ENCODE measurements at places on chromosomes 5 and 9.

GRCh38 chr9:121841771-121842611 is 190.6 kb downstream of the DAB2IP start:
- no peak for DNase-seq

GRCh38 chr9:16726029-16726428 is 144.4 kb downstream of the BNC2 start:
- DNase-seq, result no peak

DNA sequence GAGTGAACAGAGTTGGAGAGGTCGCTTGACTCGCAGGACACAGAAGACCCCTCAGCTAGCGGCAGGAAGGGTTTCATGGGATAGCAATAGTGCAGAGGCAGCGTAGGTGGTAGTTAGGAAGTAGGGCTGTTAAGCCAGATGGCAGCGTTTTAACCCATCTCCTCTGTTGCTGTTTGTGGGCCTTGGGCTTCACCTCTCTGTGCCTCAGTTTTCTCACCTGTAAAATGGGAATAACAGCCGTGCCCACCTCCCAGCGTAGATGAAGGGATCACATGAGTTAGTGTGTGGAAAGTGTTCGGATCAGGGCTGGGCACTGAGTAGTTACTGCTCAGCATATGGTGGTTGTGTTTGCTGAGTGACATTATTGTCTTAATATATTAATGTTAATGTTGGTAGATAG is 1.9 kb downstream of the ZNF354B start:
- no peak for DNase-seq

GRCh38 chr5:94192658-94193391 is 425.6 kb downstream of the KIAA0825 start:
- DNase-seq, result no peak

- DNase-seq, result no peak
Observed at GRCh38 chr5:150372639-150373038, 15.1 kb downstream of the TCOF1 start.

GRCh38 chr9:94996641-94997040 is 270.1 kb downstream of the AOPEP start:
- no peak for DNase-seq

- DNase-seq, result no peak
Observed at GRCh38 chr5:106875591-106876297, 795.0 kb downstream of the EFNA5 start.

- no peak for DNase-seq
Observed at GRCh38 chr5:155406815-155407214, 393.3 kb downstream of the KIF4B start.

GRCh38 chr5:60797482-60798153 is 46.5 kb downstream of the ELOVL7 start:
- DNase-seq, result no peak

GRCh38 chr5:14008819-14009311 is 64.4 kb upstream of the DNAH5 start:
- no peak for DNase-seq

DNA sequence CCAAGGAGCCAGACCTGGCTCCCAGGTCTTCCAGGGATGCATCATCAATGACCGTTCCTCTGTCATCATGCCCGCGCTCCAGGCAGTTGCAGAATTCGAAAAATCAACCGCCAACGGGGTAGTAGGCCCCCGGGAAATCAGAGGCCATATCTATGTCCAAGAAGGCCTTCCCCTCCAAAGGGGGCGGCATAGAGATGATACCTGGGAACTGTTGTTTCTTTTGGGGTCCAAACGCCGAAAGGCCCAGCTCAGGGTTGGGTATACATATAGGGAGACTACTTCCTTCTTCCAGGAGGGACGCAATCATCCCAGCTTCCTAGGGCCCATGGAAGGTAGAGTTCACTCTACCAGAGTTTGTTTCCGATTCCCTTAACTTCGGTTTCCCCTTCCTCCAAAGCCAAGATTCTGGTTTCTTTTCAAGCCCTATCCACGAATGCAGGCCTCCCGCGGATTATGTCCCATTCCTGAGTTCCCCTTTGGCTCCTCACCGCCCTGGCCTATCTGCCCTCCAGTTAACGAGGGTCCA is 754 bp downstream of the DCAF12 start:
- no peak for DNase-seq

DNA sequence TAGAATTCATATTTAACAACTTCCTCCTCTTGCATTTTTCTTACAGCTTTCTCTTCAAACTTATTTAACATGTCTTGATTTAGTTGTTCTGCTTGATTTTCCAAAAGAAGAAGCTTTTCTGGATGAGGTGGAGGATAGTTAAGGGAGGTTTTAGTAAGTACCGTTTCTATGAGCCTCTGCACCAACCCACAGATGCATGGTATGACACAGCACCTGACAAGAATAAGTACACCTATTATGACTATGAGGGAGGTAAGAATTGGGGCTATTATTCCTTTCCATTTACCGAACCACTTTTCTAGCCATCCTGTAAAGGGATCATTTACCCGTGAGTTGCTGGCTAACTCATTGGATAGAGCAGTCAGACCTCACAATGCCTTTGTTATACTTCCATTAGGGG is 2.5 kb upstream of the HMGCS1 start:
- DNase-seq, result no peak

- DNase-seq, result no peak
Observed at GRCh38 chr5:963310-963672, 45.3 kb upstream of the NKD2 start.

GRCh38 chr9:97518909-97519307 is 17.4 kb downstream of the TMOD1 start:
- DNase-seq, result no peak

GRCh38 chr9:125822902-125823301 is 75.7 kb downstream of the PBX3 start:
- DNase-seq, result no peak

DNA sequence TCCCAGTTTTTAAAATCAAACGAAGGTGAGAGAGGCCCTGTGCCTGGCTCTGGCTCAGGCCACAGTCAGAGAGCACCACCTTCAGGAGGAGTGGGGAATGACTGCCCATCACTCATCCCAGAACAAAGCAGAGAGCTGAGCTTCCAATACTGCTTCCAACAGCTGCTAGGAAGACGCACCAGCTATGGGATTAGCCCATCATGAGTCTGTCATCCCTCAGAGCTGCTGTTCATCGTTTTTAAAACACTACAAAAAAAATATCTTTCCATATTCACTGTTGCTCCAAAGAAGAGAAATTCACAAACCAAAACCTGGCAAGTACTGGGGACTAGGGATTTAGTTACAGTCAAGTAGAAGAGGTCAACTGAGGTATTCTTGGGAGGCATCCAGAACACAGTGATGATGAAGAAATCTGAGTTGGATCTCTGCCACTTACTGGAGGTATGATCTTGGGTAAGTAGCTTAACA is 102.4 kb downstream of the CDK5RAP2 start:
- peak; percentile 41 for DNase-seq

DNA sequence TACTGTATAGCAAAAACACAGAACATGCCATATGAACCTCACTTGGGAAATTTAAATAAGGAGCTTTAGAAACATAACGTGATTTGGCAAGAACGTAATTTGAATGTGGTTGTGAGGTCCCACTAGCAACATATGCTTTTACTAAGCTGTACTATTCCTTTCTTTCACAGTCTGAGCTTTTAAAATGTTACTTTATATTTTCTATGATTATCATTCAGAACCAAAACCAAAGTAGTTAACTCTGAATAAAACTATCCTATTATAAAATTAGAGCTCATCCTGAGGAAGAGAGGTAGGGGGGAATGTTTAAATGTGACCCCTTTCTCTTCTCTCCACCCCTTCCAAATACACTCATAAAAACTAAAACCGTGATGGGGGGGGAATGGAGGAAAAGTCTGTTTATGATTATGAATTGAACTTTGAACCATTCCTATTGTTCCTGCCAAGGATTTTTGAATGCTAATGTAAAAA is 435.7 kb downstream of the NFIB start:
- DNase-seq, result no peak

GRCh38 chr9:68492806-68493205 is 47.9 kb downstream of the TMEM252 start:
- no peak for DNase-seq

GRCh38 chr9:117809751-117810150 is 105.5 kb downstream of the TLR4 start:
- no peak for DNase-seq

DNA sequence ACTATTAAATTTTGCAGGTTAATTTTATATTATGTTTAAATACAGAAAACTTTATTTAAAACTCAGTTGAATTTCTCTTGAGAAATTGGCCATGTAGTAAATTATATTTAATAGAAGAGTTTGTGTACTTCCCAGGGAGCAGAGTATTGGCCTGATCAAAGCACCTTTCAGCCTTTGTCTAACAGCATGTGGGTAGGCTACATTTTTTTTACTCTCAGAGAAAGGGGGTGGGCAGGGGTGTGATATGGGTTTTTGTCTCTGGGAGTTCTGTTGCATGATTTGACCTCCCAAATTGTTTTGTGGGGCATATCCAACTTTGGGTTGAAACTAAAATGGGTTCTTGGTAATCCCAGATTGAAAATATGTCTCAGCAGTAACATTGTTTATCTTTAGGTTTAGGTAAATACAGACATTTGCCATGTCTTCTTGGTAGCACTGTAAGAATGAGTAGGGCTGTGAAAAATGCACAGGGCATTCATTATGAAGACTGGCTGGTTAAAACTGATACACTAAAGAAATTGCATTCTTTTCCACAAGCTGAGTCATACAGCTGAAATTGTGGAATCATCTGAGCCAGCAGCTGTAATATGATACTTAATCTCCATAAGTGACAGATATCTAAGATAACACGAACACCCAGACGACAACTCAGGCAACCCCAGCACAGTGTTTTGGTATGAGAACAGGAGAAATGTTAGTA is 75.4 kb upstream of the CDKN2B start:
- no peak for DNase-seq

DNA sequence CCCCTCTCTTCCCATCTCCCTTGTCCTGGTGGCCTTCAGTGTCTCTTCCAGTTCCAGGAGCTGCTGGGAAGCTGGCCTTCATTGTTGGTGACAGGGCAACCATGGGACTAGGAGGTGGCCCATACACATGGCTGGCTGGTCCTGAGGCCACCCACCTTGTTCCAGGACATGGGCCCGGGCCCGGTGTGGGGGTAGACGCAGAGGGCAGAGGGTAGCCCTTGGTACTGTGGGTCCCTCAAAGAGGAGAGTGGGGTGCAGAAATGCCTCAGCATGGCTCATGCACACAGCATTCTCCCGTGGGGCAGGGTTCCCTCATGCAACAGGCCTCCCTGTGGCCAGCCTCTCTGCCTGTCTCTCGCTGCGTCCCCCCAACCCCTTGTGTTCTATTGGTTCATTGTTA is 20.8 kb downstream of the SLC6A7 start:
- DNase-seq, result no peak

GRCh38 chr5:169696621-169697510 is 59.8 kb downstream of the DOCK2 start:
- no peak for DNase-seq

- DNase-seq, result no peak
Observed at GRCh38 chr9:2093920-2094597, 78.9 kb downstream of the SMARCA2 start.

- no peak for DNase-seq
Observed at GRCh38 chr9:110745676-110746075, 77.1 kb downstream of the MUSK start.

- no peak for DNase-seq
Observed at GRCh38 chr9:132020820-132021510, 58.7 kb downstream of the MED27 start.

DNA sequence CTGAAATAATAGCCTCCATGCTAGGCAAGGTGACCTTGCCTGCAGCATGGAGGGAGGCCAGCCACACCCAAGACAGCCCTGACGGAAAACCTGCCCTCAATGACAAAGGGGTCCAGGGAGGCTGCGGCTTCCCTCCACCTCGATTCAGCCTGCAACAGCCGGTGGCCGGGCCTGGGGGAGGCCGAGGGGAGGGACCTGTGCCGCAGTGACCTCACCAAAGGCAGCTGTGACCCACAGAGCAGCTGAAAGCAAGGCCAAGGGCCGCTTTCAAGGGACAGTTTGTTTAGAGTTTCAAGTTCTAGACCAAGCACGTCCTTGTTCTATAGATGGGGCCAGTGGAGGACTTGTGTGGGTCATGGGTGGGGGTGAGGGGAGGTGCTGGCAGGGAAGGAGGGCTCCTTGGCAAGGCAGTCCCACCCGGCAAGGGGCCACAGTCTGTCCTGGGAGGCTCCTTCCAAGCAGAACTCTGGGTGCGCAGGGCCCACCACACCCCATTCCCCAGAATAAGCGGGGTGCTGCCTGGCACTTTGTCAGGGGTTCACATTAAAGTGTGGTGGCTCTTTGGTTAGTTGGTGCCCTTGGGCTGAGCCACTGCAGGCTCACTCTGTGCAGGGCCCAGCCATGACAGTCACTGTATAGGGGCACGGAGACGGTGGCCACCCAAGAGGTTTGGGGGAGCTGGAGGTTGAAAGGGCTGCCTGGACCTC is 226.5 kb downstream of the FANCC start:
- DNase-seq, result no peak

GRCh38 chr5:66122379-66123034 is 21.6 kb upstream of the SREK1 start:
- DNase-seq, result no peak

DNA sequence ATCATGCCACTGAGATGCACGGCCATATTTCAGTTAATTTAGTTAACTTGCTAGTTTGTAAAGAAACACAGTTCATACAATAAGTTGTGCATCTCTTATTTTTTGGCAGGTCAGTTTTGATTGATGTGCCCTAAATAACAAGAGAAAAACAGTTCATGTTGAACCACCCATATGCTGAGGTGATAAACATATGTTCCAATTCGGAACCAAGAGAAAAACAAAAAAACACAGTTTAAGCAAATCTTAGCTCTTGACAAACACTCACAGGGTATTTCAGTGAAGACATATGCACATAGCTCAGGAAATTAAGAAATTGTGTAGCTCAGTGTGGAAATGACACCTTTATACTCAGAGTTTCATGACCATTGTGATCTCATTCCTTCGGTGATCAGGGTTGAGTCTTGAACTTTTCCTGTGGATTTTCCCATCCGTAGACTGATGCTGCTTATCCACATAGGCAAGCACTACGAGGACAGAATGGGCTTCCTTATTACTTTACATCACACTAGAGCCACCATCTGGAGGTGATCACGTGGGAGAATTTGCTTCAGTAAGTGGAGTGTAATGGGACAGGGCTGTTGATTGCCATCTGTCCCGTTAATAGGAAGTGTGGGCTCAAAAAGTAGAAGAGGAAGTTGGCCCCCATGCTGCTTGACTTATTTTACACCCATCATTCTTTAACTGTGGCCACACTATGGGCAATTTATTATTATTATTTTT is 773.0 kb downstream of the MTRR start:
- no peak for DNase-seq

- no peak for DNase-seq
Observed at GRCh38 chr5:87340716-87341115, 72.0 kb downstream of the CCNH start.

DNA sequence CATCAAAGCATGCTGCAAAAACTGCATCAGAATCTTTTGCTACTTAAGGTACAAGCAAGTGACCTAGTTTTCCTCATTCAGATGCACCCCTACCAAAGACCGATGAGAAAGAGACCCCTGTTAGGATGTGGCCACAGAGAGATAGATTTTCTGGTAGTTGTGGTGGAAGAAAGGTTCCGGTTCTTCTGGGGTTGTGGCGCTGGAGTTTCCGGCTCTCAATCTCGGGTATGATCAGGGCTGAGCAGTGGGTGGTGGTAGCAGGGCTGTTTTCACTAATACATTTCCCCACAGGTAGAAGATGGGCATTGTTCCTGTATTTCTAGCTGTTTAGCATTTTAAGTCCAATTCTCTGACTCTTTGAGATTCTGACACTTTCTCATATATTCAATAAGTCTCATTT is 58.4 kb downstream of the PCSK1 start:
- no peak for DNase-seq

- DNase-seq, result peak; percentile 14
Observed at GRCh38 chr5:57595523-57595991, 112.9 kb upstream of the ACTBL2 start.

GRCh38 chr9:33778700-33779351 is 16.5 kb upstream of the PRSS3 start:
- no peak for DNase-seq
